ENCODE measurements at places on chromosomes 4 and X.

DNA sequence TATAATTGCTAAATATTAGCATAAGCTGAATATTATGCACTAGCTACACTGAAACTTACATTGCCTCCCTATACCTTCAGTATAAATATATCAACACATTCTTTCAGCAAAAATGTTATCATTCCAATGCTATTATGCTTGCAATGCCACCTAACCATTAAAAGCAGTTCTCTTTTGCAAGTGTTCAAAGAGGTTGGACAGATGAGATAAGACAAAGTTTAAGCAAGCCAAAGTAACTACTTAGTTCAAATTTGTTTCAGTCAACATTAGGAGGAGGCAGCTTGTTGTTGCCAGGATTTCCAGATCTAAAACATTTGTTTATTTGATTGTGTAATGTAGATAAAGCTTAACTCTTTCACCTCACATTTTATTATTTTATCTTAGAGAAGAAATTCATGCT lies 323.9 kb upstream of the FAM241A start:
- no peak for DNase-seq

- no peak for DNase-seq
These were observed 10.6 kb upstream of the TLR8 start for GRCh38 chrX:12895866-12896265.

DNA sequence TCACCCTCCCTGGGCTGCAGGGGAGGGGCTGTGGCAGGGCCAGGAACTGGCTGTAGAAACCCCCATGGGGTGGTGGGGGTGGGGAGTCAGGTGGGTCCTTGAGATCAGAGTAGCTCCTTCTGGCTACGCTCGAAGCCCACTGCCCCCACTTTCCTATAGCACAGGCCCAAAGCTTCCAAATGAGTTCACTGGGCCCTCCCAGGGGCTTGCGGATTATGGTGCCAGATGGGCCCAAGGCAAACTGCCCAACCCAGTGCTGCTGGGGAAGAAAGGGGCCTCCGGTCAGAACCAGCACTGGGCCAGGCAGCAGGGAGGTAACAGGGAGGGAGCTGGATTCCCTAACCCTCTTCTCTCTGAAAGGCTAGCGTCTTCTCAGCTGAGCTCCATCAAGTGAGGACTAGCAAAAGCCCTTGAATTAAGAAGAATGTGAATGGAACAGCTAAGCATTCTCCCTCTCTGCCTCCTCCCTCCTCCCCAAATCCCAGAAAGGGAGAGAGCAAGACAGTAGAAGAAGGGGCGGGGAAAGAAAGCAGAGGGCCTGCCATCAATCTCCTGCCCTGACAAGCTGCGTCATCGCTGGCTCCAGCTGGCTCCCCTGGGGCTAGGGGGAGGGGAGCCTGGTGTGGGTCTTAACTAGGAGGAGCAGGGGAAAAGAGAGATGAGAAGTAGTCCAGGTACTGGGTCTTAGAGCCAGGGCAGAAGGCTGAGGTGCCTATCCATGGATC lies 34.7 kb downstream of the FRMPD3 start:
- DNase-seq: no peak

GRCh38 chrX:104972737-104973136 lies 247.8 kb downstream of the TEX13A start:
- DNase-seq: no peak

DNA sequence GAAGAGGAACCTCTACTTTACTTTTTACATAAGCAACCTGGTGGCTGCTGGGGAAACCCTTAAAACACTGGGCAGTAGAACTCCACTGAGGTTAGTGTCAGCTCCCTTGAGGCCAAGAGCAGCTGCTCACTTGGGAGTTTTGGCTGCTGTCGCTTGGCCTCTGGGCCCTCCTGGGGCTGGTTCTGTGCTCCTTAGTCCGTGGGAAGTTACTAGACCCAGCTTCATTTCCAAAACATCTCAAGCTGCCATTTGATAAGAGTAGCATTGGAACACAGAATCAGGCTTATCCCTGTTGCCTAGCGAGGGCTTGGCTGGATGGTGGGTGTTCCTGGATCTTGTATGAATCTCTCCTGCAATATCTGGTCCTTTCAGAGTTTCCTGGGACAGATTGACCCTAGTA lies 26.1 kb downstream of the RNF4 start:
- DNase-seq: no peak

GRCh38 chrX:113370006-113370405 lies 529.4 kb upstream of the AMOT start:
- no peak for DNase-seq

- DNase-seq: peak; percentile 29
These were observed 332.7 kb upstream of the IGFBP7 start for GRCh38 chr4:57442831-57443291.

GRCh38 chrX:153226344-153227185 lies 47.5 kb downstream of the MAGEA1 start:
- peak; percentile 16 for DNase-seq

All from AG08396 (cell line).